ENCODE measurements at places on chromosomes 11 and 22. TPM values are rescaled to one million over a fixed set of nuclear protein-coding genes. Genes with fewer than 3 reads are reported as not detected.

The TREH gene
- total RNA-seq = 0.21 TPM

The AMOTL1 gene
- 22.0 TPM for total RNA-seq

The MAP6 gene
- total RNA-seq = not detected

The MRGPRX3 gene
- not detected for total RNA-seq

- no peaks in the 10 kb centered on the region for H3K4me1 ChIP-seq
- H3K4me3 ChIP-seq = no peak overlapping the region
- H3K36me3 ChIP-seq = no peaks in the 10 kb centered on the region
- no peak overlapping the region for H3K27ac ChIP-seq
- no peak for DNase-seq
- H3K27me3 ChIP-seq = peaks cover 62% of the 10 kb centered on the region
Observed at GRCh38 chr11:61114913-61115312, 12.6 kb downstream of the CD5 start.

- no peak overlapping the region for H3K27ac ChIP-seq
- no peaks in the 10 kb centered on the region for H3K36me3 ChIP-seq
- H3K4me3 ChIP-seq = no peak overlapping the region
- H3K4me1 ChIP-seq = no peaks in the 10 kb centered on the region
Observed at GRCh38 chr11:14218728-14219127, 140.3 kb downstream of the RRAS2 start.

GRCh38 chr11:63719987-63720386 is 38.7 kb downstream of the RTN3 start:
- no peaks in the 10 kb centered on the region for H3K27me3 ChIP-seq
- no peak overlapping the region for H3K4me3 ChIP-seq
- no peak overlapping the region for H3K27ac ChIP-seq
- DNase-seq = no peak
- peaks cover 3% of the 10 kb centered on the region for H3K36me3 ChIP-seq

GRCh38 chr22:45585437-45585755 is 82.7 kb downstream of the FBLN1 start:
- H3K36me3 ChIP-seq = no peaks in the 10 kb centered on the region
- H3K4me3 ChIP-seq = no peak overlapping the region
- no peak overlapping the region for H3K27ac ChIP-seq
- peaks cover 28% of the 10 kb centered on the region for H3K4me1 ChIP-seq

- no peak overlapping the region for H3K27ac ChIP-seq
- H3K4me1 ChIP-seq = peaks cover 7% of the 10 kb centered on the region
- no peaks in the 10 kb centered on the region for H3K27me3 ChIP-seq
- no peak overlapping the region for H3K4me3 ChIP-seq
Observed at GRCh38 chr11:128201009-128201408, 386.3 kb downstream of the ETS1 start.

GRCh38 chr22:23192133-23192532 is 11.8 kb downstream of the BCR start:
- H3K27me3 ChIP-seq = no peaks in the 10 kb centered on the region
- no peak overlapping the region for H3K4me3 ChIP-seq
- H3K36me3 ChIP-seq = peaks cover 25% of the 10 kb centered on the region

Data from Calu3 (cell line).